ENCODE measurements at places on chromosomes 2 and 18.

DNA sequence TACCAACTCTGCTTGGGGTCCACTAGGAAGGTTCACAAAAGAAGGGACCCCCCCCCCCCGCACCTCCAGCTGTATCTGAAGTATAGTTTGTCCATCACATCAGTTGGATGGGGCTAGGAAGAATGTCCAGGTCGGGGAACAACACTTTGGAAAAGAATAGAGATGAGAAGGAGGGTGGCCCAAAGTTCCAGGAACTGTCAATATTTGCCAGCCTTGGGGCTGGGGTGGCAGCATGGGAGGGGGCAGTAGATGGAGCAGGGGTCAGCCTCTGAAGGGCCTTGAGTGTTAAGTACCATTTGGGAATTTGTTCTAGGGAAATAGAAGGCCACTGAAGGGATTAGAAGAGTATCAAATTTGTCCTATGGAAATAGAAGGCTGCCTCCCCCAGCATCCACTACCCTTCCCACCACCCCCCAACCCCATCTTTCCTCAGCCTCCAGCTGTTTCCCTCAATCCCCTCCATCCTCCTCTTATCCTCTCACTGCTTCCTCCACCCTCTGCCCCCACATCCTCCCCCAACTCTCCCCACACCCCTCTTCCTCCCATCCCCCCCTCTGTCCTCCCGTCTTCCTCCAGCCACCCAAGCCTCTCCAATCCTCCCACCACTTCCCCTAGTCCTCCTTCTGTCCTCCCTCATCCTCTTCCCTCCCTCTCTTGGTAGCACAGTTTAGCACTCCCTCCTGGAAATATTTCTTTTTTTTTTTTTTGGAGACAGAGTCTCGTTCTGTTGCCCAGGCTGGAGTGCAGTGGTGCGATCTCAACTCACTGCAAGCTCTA lies 2.0 kb upstream of the KIDINS220 start:
- no peak for DNase-seq

- no peak for DNase-seq
These were observed 261.3 kb upstream of the STON1 start for GRCh38 chr2:48268671-48269070.

GRCh38 chr18:48066225-48066652 lies 135.8 kb upstream of the SMAD2 start:
- DNase-seq: no peak

DNA sequence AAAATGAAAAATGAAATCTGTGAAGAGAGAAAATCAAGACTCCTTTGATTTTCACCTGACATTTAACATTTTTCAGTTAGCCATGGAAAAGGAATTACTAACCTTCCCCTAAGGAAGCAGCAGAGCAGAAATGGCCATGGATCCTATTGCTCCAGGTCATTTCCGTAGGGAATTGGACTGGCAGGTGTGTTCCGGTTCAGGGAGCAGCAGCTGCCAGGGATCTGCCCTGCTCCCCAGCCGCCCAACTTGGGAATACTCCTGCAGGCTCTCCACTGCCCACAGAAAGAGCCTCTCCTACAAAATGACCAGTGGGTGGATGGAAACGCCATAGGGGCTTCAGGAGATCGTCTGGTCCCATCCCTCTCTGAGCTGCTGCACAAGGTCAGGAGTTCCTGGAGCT lies 86.0 kb upstream of the MAPK4 start:
- DNase-seq: no peak
